ENCODE measurements at places on chromosomes 1 and 21. TPM values are rescaled to one million over a fixed set of nuclear protein-coding genes. Genes with fewer than 3 reads are reported as not detected.

DNA sequence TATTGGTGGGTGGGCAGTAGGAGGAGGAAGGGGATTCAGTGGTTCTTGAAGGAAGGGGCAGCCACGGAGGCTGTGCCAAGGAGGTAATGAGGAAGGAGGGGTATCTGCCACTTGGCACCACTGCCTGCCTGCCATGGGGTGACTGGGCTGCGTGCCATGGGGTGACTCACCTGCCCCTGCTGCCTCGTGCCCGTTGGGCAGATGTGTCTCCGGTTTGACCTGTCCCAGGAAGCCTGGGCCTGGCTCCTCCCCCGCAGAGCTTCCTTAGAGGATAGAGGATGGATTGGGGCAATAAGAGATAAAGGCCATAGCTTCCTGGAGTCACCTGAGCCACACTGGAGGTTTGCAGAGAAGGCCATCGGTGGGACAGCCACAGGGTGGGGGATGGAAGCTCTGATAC lies 1.7 kb downstream of the PADI3 start:
- no peaks in the 10 kb centered on the region for H3K4me1 ChIP-seq
- no peak overlapping the region for H3K27ac ChIP-seq
- no peak for DNase-seq
- no peak overlapping the region for H3K4me3 ChIP-seq

Gene DNAJC6
- 5.6 TPM for total RNA-seq

Gene NTNG1
- total RNA-seq = 6.6 TPM

Gene TXNIP
- total RNA-seq = 1,858 TPM

DNA sequence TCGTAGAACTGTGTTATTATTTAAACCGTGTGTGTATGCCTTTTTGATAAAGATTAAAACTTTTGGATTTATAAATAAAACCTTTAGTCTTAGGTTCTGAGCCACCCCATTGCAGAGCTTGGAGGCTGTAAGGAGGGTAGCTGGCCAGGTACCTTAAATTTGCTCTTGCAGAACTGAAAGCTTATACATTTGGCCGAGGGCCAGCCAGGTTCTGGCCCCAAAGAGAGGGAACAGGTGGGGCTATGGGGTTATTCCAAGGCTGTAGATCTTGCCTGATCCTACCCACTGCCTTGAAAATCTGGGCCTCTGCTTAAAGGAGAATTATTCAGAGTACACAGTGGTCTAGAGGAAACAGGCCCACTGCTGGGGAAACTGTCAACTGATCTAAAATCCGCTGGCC lies 59.6 kb downstream of the CAMK2N1 start:
- H3K36me3 ChIP-seq = no peaks in the 10 kb centered on the region
- no peaks in the 10 kb centered on the region for H3K27me3 ChIP-seq
- no peaks in the 10 kb centered on the region for H3K4me1 ChIP-seq

Gene KCNK2
- 2.5 TPM for total RNA-seq

- DNase-seq = no peak
- H3K4me3 ChIP-seq = no peak overlapping the region
- H3K27ac ChIP-seq = no peak overlapping the region
- H3K27me3 ChIP-seq = no peaks in the 10 kb centered on the region
Measured at GRCh38 chr1:219664310-219665029, 51.6 kb upstream of the ZC3H11B start.

- peak overlapping the region; percentile 60 for H3K27ac ChIP-seq
- peaks cover 47% of the 10 kb centered on the region for H3K4me1 ChIP-seq
- H3K27me3 ChIP-seq = no peaks in the 10 kb centered on the region
- no peaks in the 10 kb centered on the region for H3K36me3 ChIP-seq
Measured at GRCh38 chr1:234989479-234990327, 138.9 kb downstream of the TOMM20 start.

Gene C1QTNF12
- total RNA-seq = not detected

Gene PGLYRP4
- 3.9 TPM for total RNA-seq

- no peak for DNase-seq
- H3K36me3 ChIP-seq = no peaks in the 10 kb centered on the region
- H3K27ac ChIP-seq = no peak overlapping the region
- H3K4me1 ChIP-seq = peaks cover 2% of the 10 kb centered on the region
- no peak overlapping the region for H3K4me3 ChIP-seq
Measured at GRCh38 chr1:61501971-61502916, 222.7 kb downstream of the TM2D1 start.

- H3K36me3 ChIP-seq = no peaks in the 10 kb centered on the region
- no peaks in the 10 kb centered on the region for H3K27me3 ChIP-seq
Measured at GRCh38 chr1:84247425-84248220, 53.9 kb upstream of the SAMD13 start.

Gene JUN
- total RNA-seq = 275 TPM

DNA sequence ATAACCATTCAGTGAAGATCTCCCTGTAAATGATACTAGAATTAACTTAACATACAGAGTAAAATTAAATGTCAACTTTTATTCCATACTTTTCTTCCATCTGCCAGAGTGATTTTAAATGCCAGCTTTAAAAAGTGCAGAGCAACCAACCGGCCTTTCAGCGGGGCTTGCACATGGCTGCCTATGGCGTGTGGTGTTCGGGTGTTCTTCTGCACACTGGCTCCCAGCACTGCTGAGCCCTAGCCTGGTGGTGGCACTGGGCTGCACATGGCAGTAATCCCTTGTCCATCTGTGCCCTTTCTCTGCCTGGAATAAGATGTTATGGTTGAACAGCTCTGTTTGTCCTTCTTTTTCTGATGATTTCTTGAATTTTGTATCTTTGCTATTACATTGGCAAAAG lies 156.3 kb downstream of the SNX7 start:
- H3K27me3 ChIP-seq = no peaks in the 10 kb centered on the region
- no peak overlapping the region for H3K4me3 ChIP-seq
- H3K36me3 ChIP-seq = no peaks in the 10 kb centered on the region

- H3K36me3 ChIP-seq = no peaks in the 10 kb centered on the region
- H3K27ac ChIP-seq = peak overlapping the region; percentile 20
- no peak overlapping the region for H3K4me3 ChIP-seq
- no peaks in the 10 kb centered on the region for H3K27me3 ChIP-seq
Measured at GRCh38 chr1:66557157-66557556, 23.2 kb downstream of the SGIP1 start.

DNA sequence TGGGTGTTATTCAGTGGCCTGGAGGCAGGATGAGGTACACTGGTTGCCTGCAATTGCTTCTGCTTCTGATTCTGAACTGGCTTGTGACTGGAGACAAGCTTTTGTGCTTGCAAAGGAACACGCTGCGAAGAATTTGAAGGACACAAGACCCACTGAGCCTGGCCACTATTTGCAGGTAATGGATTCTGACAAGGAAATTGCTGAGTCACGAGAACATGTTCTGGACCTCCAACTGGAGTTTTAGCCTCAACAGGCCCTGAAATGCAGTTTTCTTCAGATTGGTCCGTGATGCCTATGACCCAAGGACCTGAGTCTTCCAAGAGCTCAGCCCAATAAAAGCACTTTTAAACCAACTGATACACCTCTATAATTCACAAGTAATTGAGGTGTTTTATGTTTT lies 4.6 kb downstream of the RAB3GAP2 start:
- H3K27me3 ChIP-seq = no peaks in the 10 kb centered on the region
- peaks cover 9% of the 10 kb centered on the region for H3K36me3 ChIP-seq
- no peak for DNase-seq
- H3K27ac ChIP-seq = no peak overlapping the region

GRCh38 chr1:58813801-58814200 lies 30.0 kb upstream of the JUN start:
- no peaks in the 10 kb centered on the region for H3K36me3 ChIP-seq
- peak overlapping the region; percentile 57 for H3K4me3 ChIP-seq

DNA sequence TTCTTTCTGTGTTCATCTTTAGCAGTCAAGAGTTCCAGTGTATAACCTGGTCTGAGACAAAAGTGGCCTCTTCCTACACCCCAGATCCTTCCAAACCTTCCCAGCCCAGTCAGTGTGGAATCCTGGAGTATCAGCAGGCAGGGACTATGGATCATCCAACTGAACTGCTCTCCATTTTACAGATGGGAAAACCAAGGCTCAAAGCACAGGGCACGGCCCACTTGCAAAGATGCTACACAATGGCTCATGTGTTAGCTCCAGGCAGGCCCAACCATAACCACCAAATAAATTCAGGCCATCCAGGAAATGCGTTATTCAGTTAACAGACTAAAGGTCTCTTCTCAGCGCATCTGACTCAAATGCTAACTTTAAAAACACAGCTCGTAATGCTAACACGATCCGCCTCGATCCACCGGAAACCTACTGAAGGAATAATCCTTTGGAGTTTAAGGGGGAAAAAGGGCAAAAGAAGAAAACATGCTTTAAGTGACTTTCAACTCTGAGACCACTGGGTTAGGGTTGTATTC lies 7.1 kb downstream of the GLIS1 start:
- peak overlapping the region; percentile 5 for H3K4me3 ChIP-seq
- DNase-seq = no peak
- H3K4me1 ChIP-seq = peaks cover 7% of the 10 kb centered on the region
- H3K36me3 ChIP-seq = no peaks in the 10 kb centered on the region
- H3K27me3 ChIP-seq = no peaks in the 10 kb centered on the region

Gene TFF3
- total RNA-seq = 31.9 TPM

Gene PTGER3
- total RNA-seq = 17.7 TPM

DNA sequence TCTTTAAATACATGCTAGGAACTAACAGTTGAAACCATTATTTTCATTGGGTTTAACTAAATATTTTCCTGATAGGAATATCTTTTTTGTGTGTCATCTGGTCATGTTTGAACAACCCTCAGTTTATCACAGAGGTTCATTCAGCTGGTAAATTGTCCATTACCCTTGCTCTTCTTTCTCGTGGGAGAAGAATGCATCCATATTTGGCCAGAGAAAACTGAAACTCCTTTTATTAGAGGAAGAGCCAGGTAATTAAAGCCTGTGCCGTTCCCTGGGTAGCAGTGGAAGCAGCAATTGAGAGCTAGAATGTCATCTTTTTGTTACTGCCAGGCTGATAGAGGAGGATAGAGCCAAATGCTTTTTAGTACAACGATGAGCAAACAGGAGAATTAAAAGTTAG lies 587.2 kb upstream of the ZRANB2 start:
- no peaks in the 10 kb centered on the region for H3K4me1 ChIP-seq
- no peaks in the 10 kb centered on the region for H3K27me3 ChIP-seq
- no peak for DNase-seq
